Forelimb muscle (tissue), 1 donor: ENCODE measurements at places on chromosomes 3 and 15. TPM values are rescaled to one million over a fixed set of nuclear protein-coding genes. Genes with fewer than 3 reads are reported as not detected.

The MCF2L2 gene
- 0.25 TPM for polyA plus RNA-seq

DNA sequence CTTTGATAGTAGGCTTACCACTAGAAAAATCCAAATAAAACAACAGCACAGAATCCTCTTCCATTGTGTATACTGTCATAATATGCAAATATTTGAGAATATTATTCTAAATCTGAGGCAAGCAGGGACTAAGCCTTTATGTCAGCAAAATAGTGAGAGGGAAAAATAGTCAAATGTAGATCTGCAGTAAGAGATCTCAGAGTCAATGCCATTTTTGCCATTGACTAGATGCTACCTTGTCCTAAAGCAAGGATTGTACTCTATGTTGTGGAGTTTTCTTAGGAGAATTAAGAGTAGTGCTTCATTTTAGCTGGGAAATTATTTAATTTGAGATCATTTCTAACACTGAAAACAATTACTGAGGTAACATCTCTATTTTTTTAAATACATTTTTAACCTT lies 50.2 kb downstream of the IQCH start:
- no peak for DNase-seq

DNA sequence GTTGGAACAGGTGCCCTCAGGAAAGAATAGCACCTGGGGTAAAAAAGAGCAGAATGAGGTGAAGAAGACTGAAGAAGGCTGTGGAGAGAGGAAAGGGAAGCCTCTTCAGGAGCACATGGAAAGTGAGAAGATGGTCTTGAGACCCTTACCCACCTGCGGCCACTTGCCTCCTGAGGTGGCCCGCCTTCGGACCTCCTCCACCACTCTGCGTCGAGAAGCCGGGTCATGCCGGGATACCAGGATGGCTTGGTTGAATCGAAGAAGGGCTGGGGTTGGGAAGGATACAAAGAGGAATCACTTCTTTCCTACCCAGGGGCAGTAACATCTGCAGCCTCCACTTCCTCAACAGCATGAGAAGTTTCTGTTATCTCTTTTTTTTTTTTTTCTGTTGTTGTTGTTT lies 3.0 kb downstream of the LPCAT4 start:
- DNase-seq, result no peak

DNA sequence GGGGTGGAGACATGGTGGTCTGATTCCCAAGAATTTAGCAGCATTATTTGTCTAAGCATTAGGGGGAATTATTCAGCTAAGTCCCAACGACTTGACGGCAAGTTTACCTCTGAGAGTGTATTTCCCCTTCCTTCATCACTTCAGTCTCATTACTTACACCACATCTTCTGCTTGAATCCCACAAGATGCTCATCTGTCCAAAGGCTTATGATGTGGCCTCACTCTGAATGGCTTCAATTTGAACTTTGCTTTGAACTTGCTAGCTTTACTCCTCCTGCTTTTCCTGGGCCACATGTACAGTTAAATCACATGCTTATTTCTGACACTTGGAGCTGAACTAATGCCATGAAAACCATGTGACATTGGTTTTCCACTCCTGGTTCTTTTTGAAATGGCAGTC lies 231.3 kb upstream of the SATB1 start:
- DNase-seq, result no peak

DNA sequence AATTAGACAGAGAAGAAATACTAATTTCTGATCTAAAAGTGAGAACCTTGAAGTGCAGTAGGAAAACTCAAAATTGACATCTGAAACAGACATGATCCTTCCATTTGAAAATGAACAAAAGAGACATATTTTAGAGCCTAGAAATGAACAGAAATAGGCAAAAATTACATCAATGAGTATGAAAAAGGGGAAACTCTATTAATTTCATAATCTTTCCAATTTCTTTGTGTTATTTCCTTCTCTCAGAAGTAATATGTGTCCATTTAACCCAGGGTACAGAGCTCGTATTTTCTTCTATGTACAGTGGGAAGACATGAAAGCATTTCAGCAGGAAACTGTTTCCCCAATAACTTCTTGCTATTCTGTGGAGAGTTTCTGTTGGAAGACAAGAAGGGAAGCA lies 263.1 kb downstream of the CGGBP1 start:
- DNase-seq, result no peak

- no peak for DNase-seq
These were observed 387.0 kb downstream of the ZBBX start for GRCh38 chr3:166993015-166993630.

DNA sequence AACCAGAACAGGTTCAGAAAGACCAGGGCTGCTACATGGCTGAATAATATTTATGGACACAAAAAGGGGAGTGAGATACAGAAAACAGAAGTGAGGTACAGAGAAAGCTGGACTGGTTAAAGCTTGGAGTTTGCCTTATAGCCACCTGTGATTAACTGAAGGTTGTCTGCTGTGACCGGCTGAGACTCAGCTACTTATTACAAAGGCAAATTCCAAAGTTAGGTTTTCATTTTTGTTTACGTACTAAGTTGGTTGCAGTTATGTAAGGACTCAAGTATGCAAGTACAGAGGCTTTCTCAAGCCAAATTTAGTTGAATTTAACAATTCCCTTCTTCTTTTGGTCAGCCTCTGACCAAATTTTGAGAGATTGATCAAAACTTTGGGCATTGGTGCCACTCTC lies 264.6 kb downstream of the THSD4 start:
- no peak for DNase-seq

DNA sequence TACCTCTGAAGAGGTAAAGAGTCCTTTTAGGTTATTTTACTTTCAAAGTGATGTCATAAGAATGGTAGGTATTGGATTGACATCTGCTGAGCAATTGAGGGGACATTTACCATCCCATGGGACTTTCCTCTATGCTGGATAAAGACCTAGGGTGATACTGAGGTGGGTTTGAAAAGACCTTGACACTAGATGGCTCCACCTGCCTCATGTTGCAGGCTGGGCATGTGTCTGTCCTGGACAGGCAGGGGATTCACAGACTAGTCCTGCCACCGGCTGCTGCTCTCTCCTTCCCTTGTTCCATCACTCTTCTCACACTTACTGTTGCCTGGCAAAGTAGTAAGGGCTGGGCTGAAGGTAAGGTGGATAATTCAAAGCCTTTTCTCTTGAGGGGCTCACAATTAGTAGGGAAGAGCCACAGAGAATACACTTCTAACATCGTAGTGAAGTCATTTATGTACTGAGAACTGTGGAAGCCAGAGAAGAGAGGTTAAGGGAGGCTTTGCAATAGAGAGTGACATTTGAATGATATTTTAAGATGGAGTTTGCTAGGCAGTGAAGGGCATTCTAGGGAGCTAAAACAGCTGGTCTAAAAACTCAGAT lies 27.7 kb downstream of the TRAK1 start:
- DNase-seq, result no peak

GRCh38 chr15:57403566-57404325 lies 27.4 kb downstream of the CGNL1 start:
- DNase-seq, result no peak
